ENCODE measurements at places on chromosomes 16 and 17.

GRCh38 chr17:34703533-34703932 is 124.2 kb downstream of the TMEM132E start:
- DNase-seq, result no peak

- DNase-seq, result peak; percentile 58
Measured at GRCh38 chr17:40457964-40458791, 14.9 kb downstream of the IGFBP4 start.

DNA sequence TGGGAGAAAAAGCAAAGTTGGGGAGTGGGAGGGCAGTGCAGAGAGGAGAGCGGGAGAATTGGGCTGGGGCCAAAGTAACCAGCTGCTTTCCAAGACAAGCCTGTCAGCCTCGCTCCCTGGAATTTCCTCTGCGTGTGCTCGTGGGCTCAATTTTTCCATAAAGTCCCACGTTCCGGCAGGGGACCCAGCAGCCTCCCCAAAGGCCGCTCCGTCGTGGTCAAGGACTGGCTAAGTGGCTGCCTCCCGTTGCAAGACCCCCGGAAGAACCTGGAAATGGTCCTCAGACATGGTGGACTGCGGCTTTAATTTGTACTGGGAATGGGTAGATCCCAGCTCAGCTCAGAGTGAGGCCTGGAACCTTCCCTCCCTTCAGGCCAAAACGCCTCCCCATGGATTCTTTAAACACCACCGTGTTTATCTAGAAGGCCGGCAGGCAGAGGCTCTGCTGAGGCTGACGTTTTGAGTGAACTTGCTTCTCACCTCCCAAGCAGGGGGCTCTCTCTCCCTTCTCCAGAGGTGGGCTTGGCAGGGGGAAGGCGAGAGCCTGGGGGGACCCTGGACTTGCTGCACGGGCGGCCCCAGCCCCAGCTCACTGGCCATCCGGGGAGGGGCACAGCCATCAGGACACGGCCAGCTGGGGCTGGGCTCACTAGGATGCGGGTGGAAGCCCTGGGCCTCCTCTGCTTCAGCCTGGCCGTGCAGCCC is 190.0 kb downstream of the C16orf95 start:
- DNase-seq, result no peak

DNA sequence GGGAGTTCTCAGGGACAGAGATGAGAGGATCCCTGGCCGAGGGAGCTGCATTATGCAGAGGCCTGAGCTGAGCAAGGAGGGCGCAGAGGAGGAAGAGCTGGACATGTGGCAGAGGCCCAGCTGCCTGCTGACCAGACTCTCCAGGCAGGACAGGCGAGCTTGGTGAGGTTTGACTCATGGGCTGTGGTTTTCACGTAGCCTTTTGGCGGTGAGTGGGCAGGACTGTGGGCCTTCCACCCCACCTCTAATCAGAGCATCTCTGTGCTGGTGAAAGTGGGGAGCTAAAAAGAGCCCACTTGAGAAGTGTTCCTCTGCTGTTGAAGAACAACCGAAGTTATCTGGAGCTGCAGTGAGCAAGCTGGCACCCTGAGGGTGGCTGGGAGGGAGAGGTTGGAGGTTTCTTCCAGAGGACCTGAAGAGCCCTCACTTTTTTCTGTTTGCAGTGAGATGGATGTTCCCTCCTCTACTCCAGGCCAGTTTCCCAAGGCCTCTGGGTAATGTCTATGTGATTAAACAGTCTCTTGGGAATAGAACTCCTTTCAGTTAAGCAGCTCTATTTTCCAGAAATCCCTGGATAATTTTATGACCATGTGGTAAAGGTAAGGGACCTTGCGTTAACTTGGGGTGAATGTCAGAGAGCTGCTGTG is 11.9 kb downstream of the EPN2 start:
- peak; percentile 7 for DNase-seq

DNA sequence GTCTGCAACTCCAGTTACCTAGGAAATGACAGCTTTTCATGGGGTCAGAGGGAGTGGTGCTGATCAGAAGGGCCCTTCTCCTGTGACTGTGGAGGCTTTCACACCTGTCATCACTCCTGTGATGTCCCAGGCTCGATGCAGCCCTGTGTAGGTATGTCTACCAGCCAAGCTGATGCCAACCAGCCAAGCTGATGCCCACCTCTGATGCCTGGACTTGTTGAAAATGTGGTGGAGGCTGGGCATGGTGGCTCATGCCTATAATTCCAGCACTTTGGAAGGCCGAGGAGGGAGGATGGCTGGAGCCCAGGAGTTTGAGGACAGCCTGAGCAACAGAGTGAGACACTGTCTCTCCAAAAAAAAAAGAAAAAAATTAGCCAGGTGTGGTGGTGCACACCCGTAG is 33.7 kb upstream of the RGS9 start:
- no peak for DNase-seq

DNA sequence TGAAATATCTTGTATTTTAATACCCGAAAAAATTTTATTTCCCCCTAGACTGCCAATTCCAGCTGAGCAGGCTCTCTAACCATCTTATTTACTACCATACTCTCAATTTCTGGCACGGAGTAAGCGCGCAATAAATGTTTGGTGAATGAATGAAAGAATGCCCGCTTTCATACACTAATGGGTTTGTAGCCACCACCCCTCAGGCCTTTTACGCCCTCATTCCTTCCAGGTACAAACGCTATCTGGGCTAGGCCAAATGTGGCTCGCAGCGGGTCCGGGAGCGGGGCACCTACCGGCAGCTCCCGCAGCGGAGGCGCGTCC is 536 bp upstream of the PLD2 start:
- DNase-seq, result peak; percentile 18

DNA sequence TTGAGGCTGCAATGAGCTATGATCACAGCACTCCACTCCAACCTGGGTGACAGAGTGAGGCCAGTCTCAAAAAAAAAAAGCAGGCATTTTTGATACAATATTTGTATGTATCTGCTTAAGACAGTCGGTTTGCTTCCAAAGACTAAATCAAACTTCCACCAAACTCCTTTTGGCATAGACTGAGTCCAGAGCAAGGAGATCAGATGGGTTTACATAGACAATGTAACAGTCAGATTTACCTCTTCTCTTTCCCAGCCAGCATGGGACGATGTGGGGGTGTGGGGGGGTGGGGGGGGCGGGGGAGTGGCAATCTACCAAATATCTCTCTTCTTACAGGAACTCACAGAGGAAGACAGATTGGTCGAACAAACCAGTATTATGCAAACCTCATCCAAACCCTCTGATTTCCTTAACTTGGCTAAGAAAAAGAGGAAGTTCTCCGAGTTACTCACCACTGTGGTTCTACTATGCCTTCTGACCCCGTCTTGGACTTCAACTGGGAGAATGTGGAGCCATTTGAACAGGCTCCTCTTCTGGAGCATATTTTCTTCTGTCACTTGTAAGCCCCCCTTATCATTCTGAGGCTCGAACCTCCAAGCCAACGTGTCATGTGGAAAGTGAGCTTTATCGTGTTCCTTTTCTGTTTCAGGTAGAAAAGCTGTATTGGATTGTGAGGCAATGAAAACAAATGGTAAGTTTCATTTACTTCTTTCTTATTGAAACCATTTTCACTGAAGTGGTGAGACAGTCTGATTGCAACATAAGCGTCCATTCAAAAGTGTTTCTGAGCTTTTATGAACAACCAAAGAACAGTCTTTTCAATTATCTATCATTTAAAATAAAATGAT is at the start of gene MILR1:
Gene MILR1 (plus strand): TSS at position 451 of the 848 bp plus-strand sequence. CDS start 54 bp downstream, at position 505.
- DNase-seq, result no peak

- DNase-seq, result no peak
Measured at GRCh38 chr16:76293980-76294379, 16.8 kb downstream of the CNTNAP4 start.

DNA sequence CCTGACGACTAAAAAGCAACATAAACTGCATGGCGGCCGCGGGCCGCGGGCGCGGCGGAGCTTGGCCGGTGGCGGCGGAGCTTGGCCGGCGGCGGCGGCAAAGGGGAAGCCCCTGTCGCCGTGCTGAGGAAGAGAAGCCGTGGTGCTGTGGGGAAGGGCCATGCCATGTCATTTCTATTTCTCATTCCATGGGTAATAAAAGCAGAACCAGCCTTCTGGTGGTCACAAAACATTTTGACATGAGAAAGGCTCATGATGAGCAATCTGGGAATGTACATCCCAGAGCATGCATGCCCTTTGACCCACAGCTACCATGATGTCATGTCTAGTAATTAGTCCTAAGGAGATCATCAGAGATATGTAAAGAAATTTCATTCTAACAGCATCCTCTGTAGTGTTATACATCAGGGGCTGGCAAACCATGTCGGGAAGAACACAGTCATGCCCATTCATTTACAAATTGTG is 23.9 kb upstream of the HEATR6 start:
- no peak for DNase-seq

GRCh38 chr17:76251478-76252039 is 11.3 kb upstream of the RNF157 start:
- no peak for DNase-seq

GRCh38 chr17:17036524-17036998 is 5.7 kb upstream of the MPRIP start:
- DNase-seq, result no peak

DNA sequence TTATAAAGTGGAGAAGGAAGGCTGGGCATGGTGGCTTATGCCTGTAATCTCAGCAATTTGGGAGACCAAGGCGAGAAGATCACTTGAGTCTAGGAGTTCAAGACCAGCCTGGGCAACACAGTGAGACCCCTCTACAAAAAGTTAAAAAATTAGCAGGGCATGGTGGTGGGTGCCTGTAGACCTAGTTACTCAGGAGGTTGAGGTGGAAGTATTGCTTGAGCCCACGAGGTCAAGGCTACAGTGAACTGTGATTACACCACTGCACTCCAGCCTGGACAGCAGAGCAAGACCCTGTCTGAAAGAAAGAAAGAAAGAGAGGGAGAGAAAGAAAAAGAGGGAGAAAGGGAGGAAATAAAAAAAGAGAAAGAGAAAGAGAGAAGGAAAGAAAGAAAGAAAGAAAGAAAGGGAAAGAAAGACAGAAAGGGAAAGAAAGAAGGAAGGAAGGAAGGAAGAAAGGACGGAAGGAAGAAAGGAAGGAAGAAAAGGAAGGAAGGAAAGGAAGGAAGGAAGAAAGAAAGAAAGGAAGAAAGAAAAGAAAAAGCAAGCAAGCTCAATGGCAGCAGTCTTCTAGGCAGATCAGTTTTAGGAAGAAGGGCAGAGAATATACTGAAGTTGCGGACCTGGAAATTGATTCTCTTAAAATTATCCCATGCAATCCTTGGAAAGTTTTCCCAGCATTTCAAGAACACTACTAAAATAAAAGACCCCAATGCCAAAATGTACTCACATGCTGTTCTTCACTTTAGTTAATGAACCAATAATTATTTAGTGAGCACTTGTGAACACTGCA is 53.0 kb downstream of the IKZF3 start:
- DNase-seq, result no peak

- DNase-seq, result no peak
Measured at GRCh38 chr16:3193221-3194212, 5.5 kb downstream of the OR1F1 start.

DNA sequence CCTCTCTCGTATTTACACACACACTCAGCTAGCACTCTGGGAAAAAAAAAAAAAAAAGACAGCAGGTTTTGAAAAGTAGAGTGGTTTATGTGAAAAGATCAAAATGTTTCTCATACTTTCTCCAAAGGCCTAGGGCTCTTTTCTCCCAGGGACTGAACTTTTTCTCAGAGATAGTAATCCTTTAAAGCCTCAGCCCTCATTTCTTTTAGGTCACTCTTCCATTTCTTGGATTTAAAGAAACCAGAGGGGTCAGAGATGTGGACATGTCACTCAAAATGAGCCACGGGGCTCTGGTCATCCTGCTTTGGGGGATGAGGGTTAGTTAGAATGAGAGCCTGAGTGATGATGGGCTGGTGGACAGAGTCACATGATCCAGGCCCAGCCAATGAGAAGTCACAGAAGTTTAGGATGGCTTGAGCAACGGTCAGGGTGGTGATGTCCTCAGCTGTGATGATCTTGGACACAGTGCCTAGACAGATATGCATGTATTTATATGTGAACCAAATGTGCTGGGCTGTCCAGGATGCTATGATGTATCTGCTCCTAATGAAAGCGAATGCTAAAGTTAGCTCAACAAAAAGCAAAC is 33.7 kb upstream of the AXIN2 start:
- no peak for DNase-seq

GRCh38 chr16:72131036-72131435 is 37.4 kb downstream of the DHX38 start:
- no peak for DNase-seq

DNA sequence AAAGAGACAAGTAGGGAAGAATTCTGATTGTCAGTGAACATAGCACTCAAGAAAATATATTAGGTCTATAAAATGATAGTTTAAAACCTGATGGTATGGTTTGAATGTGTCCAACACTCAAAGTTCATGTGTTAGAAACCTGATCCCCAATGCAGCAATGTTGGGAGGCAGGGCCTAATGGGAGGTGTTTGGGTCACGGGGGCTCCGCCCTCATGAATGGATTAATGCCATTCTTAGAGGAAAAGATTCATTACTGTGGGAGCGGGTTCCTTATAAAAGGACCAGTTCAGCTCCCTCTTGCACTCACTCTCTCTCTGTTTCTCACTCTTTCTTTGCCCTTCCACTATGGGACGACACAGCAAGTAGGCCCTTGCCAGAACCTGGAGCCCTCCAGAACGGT is 41.5 kb upstream of the SLC47A1 start:
- DNase-seq, result peak; percentile 50

DNA sequence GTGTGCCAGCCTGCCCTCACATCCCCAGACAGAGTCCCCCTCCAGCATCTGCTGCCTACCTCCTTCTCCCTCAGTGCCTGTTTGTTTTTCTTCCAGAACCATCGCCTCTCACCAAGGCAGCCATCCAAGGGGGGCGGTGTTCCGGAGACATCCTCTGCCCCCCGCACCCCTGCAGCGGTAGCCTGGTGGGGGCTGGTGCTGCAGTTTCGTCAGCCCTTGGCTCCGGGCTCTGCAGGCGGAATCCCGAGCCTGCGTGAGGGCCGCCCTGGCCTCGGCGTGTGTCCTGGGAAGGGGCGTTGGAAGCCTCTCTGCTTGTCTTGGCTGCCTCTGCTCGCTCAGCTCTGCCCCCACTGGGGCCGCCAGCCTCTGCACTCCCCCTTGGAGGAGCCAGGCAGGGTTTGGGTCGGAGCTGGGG is 126.0 kb upstream of the CIBAR2 start:
- no peak for DNase-seq

- DNase-seq, result no peak
Measured at GRCh38 chr16:70789595-70790447, 11.1 kb downstream of the VAC14 start.

DNA sequence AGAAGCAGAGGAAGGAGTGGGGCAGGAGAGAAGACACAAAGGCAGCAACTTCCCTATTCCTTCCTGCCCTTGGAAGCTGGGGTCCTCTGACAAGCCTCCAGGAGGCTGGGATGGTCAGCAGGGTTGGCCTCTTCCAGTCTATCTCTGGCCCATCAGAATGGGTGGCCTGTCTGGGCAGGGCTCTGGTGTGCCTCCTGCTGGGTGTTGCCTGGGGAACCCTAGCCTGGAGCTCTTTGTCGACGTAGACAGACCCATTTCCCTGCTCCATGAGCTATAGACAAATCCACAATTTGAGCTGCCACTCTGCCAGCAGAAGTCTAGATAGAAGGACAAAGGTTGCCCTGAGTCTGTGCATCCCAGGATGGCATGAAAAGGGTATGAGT is 11.4 kb downstream of the IGFBP4 start:
- no peak for DNase-seq

All from NCI-H524 (cell line).